ENCODE measurements at places on chromosomes 5 and 9.

- no peak for DNase-seq
These were observed 14.4 kb downstream of the SHB start for GRCh38 chr9:38054653-38055052.

DNA sequence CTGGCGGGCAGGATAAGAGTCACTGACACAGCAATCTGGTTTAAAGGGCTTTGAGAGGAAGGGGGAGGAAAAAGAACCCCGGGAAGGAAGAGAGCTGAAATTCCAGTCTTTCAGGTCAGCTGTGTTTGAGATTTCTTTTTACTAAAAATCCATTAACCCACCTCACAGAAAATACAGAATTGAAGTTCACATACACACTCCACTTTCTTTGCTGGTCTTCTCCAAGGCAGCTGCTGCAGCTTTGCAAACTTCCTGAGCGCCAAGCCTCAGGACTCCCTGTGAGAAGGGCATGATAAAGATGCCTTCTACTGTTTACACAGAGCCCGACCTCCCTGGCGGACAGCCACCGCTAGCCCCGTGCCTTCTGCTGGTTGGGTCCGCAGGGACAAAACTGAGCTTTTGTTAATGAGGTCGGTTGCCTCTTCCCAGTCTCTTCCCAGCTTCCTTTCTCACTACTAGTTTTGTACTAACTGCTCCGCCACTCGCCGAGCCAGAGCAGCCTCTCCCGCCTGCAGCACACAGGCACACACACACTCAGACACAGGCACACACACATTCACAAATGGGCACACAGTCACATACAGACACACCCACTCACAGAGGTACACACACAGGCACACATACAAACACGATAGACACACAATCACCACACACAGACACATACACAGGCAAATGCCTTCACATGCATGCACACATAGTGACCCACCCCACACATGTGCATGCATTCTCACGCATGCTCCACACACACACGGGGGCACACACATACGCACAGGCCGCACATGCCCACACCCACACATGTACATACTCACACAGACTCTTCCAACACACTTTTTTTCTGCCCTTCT is at the start of gene FREM1:
FREM1 (minus strand) TSS at position 468 of the 845 bp plus-strand sequence. CDS start 41,451 bp downstream, outside the sequence.
- no peak for DNase-seq

- no peak for DNase-seq
These were observed 169.9 kb downstream of the CDH9 start for GRCh38 chr5:26868504-26868903.

DNA sequence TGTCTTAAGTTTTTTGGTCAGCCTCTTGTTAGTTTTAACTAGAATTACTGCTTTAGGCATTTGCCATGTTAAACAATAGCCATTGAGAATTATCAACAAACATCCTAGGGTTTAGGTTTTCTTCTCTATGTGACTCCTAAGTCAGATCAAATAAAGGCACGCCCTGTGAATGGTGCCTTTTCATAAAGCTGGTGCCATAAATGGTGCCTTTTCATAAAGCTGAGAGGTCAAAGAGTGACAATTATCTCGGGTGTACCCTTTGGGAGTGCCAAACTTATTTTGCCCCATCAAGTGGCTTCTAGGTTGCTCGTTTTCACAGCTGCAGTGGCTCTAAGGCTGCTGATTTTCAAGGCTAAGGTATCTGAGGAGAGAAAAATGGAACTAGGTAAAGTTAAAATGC is 391.6 kb downstream of the DMRTA1 start:
- DNase-seq, result no peak

DNA sequence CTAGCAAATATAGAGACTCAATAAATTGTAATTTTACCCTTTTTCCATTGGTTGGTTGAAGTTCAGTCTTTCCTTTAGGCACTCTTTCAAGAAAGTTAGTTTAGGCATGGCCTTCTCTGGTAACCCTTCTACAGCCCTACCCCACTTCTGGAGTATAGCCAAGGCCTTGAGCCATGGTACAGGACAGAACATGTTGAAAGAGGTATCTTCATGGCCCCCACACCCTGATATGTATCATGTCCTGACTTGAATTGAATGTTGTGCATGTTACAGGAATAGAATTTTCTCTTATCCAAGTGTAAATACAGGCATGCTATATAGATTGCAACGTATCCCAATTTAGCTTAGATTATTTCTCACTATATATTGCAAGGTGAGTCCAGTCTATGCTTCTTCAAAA is 175.6 kb downstream of the CD180 start:
- DNase-seq, result no peak

GRCh38 chr5:3853362-3853761 is 257.7 kb downstream of the IRX1 start:
- no peak for DNase-seq

GRCh38 chr9:12790001-12790400 is 15.2 kb downstream of the LURAP1L start:
- no peak for DNase-seq

GRCh38 chr5:27734838-27735237 is 696.5 kb upstream of the CDH9 start:
- DNase-seq, result no peak

GRCh38 chr9:33202552-33203201 is 35.5 kb upstream of the B4GALT1 start:
- peak; percentile 12 for DNase-seq

All from activated CD4-positive, alpha-beta T cell treated with anti-CD3 and anti-CD28 coated beads for 4 hours (primary cell).